Cerebellum (tissue), 4 donors: ENCODE measurements at places on chromosomes 11 and 22.
A peak's percentile ranks its signal among the peaks of the same experiment; 100 is the strongest.

GRCh38 chr11:116396331-116396730 lies 376.5 kb downstream of the BUD13 start:
- DNase-seq: no peak

GRCh38 chr11:14124886-14125285 lies 162.4 kb downstream of the SPON1 start:
- DNase-seq: peak; percentile 78

DNA sequence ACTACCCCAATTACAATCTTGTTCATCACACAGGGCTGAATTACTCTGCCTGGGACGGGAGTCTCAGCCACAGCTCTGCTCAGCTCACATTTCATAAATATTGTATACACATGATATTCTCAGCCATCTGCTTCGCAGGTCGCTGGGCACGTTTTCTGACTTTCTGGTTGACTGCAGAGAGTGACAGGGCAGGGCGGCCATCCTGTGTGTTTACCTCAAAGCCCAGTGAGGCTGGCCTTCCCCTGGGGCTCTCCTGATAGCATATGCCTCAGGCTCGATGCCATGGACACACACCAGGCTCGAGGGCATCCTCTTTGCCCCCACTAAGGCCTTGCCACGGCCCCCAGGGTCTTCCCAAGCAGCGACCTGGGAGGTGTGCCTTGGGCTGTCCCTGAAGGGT lies 345.0 kb downstream of the CADM1 start:
- no peak for DNase-seq

GRCh38 chr11:62547691-62548281 lies 1.2 kb upstream of the AHNAK start:
- no peak for DNase-seq

DNA sequence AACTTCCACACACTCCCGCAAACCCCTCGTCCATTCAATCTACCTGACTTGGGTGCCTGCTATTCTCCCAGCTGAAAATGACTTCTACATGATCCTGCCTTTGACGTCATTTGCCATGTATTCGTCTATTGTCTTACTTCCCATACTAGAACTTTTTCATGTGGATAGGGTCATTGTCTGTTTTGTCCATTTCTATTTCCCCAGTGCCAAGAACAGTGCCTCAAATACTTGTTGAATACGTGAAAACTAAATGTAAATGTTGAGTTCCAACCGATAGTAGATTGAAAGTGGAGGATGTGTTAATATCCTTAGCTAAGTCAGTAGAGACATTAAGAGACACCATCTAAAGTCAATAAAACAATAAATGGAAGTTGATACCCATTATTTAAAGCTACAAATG lies 935 bp downstream of the TRIM68 start:
- DNase-seq: no peak

DNA sequence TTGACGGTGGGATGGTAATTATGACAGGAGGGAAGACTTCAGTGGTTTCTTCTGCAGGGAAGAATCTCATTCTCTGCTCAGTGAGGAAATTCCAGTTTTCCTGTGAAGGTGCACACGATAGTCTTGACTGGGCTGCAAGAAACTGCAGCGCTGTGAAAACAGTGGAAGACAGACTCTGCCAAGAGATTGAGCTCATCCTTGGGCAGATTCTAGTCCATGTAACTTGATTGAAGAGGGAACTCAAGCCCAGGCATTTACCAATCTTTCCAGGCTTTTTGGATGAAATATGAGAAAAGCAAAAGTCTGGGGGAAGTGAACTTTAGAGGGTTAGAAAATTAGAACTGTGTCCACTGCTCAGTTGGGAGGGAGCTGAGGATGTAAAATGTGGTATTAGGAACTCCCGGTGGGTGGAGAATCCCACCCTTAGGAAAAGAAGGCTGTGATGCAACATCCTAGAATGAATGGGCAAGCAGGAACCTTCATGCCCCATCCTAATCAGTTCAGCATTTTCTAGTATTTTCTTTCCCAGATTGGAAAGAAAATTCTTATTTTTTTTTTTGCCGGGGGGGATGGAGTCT lies 212.6 kb downstream of the DBX1 start:
- DNase-seq: no peak

GRCh38 chr11:75454987-75455386 lies 22.0 kb upstream of the KLHL35 start:
- no peak for DNase-seq

DNA sequence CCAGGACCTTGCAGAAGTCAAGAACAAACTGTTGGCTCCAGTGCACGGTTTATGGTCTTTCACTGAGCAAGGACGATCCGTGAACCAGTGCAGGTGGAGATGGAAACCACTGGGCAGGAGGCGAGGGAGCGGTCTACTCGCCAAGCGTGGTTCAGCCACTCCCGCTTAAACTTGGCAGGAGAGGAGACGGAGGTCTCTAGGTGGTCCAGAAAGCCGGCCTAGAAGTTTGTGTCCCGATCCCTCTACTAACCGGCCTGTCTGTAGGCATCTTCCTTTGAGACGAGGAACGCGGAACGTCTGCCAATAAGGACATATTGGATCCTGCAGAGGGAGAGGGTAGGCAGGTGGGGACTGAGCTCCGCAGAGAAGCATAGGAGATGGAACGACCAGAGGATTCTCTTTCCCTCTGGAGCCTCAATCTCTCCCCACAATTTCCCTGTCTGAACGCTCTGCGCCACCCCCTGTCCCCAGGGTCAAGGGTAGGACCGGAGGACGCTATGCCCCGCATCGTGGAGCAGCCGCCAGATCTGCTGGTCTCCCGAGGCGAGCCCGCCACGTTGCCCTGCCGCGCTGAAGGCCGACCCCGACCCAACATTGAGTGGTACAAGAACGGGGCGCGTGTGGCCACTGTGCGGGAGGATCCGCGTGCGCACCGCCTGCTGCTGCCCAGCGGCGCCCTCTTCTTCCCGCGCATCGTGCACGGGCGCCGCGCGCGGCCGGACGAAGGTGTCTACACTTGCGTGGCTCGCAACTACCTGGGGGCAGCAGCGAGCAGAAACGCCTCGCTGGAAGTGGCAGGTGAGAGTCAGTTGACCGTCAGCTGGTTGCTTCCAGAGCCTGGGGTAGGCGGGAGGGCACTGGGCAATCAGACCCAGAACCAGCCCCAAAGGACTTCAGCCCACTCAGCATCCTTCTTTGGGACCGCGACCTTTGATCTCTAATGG lies 3.4 kb downstream of the ROBO3 start:
- DNase-seq: no peak

DNA sequence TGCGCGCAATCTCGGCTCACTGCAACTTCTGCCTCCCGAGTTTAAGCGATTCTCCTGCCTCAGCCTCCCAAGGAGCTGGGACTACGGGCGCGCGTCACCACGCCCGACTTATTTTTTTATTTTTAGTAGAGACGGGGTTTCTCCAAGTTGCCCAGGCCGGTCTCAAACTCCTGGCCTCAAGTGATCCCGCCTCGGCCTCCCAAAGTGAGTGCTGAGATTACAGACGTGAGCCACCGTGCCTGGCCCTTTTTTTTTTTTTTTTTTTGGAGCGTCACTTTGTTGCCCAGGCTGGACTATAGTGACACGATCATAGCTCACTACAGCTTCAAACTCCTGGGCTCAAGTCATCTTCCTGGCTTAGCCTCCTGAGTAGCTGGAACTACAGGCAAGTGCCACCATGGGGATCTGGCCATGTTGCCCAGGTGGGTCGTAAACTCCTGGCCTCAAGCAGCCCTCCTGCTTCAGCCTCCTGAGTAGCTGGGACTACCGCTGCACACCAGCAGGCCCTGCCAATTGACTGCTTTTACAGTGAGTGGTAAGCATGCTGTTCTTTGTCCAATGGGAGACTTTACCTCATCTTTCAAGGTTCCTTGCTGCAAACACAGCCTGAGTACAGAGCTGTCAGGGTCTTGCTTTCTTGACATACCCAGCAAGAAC lies 600 bp upstream of the CENPM start:
- DNase-seq: no peak

GRCh38 chr11:16895306-16895705 lies 118.9 kb downstream of the PLEKHA7 start:
- no peak for DNase-seq

- no peak for DNase-seq
Measured at GRCh38 chr11:65814131-65814985, 19.4 kb upstream of the SNX32 start.

DNA sequence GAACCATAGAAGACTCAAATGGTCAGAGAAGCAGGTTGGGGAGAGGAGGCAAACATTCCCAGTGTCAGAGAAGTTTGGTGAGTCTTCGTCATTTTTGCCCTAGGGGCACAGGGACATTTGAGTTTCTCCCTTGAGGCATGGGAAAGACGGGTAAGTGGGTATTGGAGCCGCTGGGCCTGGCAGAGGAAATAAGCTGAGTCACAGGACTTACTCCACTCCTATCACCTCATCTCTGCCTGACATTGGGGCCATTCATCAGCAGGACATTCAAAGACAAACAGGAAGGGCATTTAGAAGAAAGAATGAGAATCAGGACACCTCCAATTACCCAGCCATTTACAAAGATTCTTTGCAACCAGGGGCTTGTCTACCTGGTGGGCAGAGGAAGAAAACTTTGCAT lies 100.7 kb upstream of the SEZ6L start:
- DNase-seq: no peak

DNA sequence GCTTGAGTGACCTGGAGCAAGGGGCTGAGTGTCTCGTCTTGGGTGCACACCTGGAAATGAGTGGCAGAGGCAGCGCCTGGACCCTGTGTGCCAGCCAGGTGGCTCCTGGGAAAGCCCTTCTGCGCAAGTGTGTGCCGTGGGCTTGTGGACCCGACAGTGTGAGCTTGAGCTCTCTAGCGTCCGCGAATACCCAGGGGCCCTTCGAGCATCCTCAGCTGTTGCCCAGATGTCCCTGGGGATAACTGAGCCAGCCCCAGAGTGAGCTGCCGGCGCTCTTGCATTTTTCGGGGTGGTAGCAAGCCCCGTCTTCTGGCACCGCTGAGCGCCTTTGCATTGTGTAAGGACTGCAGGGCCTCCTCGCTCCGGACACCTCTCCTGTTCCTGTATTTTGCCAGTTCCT lies 399.2 kb downstream of the TBC1D22A start:
- DNase-seq: no peak

DNA sequence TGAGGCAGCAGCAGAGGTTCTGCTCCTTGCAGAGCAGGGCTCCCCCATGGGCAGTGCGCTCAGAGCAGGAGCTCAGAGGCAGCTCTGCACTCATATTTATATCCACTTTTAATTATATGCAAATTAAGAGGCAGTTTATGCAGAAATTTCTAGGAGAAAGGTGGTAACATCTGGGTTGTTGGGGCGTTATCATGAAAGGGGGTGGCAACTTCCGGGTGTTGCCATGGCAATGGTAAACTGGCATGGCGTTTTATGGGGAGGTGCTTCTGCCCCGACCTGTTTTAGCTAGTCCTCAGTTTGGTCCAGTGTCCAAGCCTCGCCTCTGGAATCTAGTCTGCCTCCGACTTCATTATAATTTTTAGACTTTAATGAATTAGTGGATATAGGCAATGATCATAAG lies 1191.7 kb downstream of the TBC1D22A start:
- DNase-seq: no peak

DNA sequence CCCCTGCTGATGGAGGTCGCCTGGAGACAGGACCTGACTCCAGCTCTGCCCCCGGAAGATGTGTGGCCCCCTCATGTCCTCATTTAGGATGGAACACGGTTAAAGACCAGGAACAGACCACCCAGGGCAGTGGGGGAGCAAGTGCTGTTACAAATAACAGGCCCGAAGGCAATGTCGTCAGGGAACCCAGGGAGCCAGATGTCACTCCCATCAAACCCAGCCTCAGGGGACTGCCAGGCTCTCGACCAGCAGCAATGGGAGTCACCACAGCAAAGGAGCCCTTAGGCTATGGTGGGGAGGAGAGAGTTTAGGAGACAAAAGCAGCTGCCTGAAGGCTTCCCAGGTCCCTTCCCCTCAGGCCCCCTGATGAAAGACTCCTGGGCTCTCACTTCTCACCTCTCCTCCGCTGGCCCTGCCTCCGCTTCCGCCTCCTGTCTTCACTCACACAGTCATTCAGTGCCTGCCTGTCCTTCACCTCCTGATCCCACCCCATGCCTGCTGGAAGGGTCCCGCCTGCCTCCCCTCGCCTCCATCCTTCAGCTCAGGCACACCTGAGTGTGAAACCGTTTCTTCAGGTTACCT lies 4.4 kb downstream of the RPS19BP1 start:
- no peak for DNase-seq

DNA sequence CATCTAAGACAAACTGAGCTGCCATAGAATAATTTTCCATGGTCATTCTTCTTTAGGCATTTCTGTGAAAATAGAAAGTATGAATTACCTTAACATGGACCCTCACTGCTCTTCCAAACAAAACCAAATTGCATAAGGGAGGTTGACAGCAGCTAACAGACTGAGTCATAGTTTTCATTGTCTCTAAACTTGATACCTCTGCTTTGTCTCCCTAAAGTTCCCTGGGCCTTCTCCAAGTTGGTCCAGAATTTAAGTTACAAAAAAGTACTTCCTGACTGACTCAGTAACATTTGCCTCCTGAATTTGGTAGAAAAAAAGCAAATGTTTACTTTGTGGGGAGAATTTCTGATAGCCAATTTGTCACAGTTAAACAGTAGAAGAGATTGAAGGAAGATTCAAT lies 3.0 kb downstream of the OR8D1 start:
- DNase-seq: no peak

GRCh38 chr22:28006271-28006670 lies 87.2 kb upstream of the PITPNB start:
- no peak for DNase-seq

DNA sequence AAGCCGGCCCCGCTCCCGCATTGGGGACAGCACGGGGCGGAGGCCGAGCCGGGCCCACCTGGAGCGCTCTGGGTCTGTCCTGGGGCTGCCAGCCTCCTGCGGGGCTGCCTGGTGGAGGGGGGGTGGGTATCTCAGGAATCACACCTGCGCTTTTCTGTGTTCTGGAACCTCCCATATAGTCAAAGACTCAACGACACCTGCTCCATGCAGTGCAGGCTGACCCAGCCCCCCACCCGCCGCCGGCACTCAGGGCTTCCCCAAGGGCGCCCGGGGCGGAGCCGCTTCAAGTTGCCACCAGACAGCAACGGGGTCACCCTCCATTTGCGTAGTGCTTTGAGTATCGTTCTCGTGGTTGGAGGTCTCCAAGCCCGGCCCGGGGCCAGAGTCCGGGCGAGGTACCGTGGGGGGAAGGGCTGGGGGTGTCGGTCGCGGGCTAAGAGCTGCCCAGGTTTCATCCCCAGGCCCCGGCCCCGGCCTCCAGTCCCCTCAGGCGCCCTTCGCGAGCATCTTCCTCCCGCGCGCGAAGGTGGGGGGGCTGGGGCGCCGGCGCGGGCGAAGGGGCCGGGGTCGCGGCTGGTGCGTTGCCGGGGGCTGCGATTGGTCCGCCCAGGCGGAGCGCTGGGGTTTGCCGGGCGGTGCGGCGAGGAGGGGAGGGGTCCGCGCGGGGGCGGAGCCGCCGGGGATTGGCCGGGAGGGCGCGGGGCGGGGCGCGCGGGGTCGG lies 6.6 kb downstream of the TSPAN4 start:
- peak; percentile 81 for DNase-seq

GRCh38 chr11:125621995-125622394 lies 3.0 kb upstream of the CHEK1 start:
- DNase-seq: no peak

- no peak for DNase-seq
Measured at GRCh38 chr11:126149759-126150625, 61.5 kb downstream of the RPUSD4 start.

- no peak for DNase-seq
Measured at GRCh38 chr11:128342511-128343134, 244.7 kb downstream of the ETS1 start.

- DNase-seq: no peak
Measured at GRCh38 chr11:107538239-107538638, 27.3 kb downstream of the ALKBH8 start.

- no peak for DNase-seq
Measured at GRCh38 chr11:119056421-119056999, 495 bp downstream of the HYOU1 start.

- DNase-seq: peak; percentile 62
Measured at GRCh38 chr11:64519541-64519940, 71.5 kb upstream of the SLC22A12 start.

GRCh38 chr11:93724089-93724488 lies 17.2 kb downstream of the TAF1D start:
- no peak for DNase-seq
